ENCODE measurements at places on chromosomes 7 and 10.

DNA sequence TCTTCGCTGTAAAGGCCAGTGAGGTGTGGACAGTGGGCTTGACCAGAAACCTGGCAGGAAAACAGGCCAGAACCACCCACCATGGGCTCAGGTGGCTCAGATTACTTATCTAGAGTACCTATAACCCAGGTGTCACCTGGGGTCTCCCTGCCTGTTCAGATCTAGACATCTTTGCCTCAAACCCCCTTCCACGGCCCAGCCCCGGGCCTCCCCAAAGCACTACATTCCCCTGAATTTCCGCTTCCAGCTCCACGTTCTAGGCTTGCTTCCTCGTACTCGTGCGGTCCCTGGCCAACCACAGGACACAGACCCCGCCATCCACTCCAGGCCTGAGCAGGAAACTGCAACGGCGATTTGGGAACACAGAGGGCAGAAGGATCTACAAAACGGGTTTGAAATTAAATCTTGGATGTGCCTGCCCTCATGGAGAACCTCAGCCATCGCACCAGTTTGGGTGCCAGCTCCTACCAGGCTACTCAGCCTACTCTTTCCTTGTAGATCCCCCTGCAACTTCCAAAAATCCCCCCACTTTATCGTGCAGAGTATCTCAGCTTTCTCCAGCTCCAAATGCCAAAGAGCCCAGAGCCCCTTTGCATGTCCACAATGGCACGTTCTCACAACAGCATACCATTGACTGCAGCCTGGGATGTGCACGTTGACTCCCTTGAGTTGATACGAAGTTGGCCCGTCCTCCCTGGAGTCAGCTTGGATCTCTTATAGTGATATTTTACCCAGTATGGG is 62.7 kb upstream of the CACUL1 start:
- DNase-seq, result no peak

DNA sequence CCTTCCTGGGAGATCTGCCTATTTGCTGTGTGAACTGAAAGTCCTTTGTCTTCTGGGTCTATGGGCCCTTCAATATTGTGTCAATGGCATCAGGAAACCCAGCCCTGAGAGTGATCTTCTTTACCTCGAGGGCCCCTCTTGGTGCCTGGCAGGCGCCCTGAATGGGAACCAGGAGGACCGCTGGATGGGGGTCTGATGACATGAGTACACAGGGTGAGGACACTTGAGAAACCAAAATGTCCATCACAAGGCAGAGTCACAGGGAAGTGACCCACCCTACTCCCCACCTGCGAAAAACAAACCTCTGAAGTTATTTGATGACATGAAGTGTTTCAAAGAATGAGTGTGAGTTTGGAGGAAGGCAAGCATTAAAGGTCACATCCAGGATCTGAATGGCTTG is 17.3 kb downstream of the SFTPA1 start:
- DNase-seq, result no peak

GRCh38 chr7:7705318-7705717 is 13.1 kb downstream of the RPA3 start:
- DNase-seq, result no peak

DNA sequence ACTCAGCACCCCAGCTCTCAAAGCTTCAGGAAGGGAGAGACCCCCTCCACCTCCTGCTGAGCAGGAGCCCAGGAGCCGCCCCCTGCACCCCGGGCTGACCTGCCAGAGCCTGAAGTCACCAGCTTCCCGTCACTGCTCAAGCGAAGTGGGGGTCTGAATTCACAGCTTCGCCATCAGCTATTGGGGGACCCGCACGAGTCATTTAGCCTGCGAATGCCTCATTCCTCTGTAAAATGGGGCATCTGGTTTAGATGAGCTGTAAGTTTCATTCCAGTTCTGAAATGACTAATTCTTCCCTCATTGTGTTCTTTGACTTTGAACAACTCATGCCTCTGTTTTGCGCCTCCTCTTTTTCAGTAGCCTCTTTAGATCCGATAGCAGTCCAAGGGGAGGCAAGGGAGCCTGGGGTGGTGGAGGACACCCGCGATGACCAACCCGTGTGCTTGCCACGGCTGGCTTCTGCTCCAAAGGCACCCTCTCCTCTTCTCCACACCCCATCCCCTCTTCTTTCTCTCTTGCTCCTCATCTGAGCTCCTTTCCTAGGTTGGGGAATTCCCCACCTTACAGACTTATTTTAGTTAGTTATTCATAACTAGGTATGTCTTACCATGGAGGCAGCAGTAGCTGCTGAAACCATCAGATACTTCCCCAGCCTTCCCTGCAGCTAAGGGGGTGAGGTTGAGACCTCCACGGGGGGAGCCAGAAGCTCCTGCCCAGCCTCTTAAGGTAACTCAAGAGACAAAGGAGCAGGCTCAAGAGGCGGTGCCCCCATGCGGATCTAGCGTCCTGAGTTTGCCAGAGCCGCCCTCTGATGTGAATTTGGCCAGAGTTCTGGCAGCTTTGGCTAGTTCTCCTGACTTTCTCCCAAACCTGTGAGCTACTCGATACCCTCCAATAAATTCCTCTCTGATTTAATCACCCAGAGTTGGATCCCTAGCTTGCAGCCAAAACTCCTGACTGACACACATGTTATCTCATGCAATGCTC is 47.7 kb downstream of the RBM17 start:
- DNase-seq, result peak; percentile 78

DNA sequence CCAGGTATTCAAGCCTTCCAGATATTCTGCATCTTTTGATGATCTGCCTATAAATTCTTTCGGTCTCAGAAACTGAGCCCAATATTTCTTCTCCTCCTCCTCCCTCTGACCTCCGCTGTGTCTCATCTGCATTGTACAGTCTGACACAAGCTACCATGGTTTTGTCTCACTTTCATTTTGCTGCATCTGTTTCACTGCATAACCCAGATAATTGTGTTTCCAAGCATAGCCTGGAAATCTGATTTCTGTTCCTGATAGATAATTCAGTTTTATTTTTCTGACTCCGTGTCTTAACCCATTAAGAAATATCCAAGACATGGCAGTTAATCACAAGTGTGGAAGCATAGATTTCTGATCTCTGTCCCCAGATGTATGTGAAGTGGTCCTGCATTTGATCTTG is 374.2 kb upstream of the SEMA3A start:
- DNase-seq, result no peak

- DNase-seq, result no peak
Observed at GRCh38 chr7:136870866-136871487, 2.5 kb downstream of the CHRM2 start.

GRCh38 chr10:59623133-59624121 is 86.2 kb downstream of the SLC16A9 start:
- DNase-seq, result no peak

DNA sequence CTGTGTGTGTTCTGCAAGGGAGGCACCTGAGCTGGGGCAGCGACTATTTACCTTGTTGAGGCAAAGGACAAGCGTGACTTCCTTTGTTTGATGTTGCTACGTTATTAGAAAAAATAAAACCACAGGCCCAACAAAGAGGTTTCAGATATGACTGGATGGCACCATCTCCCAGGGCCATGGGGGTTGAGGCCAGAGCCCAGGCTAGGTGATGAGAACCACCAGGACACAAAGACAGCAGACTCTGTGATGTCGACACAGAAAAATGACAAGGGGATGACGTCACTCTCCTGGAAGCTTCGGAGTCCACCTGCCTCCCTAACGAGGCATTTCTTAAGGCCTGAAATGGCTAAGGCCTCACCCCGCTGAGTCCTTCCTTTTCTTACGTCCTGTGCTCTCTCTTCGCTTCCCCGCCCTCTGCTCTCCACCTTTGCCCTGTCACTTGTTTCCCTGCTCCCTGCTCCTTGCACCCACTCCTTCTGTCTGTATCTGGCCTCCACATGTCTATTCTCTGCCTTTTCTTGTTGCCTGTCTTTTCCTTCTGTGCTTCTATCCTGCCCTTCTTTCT is 83.0 kb upstream of the ADRB1 start:
- DNase-seq, result peak; percentile 34

DNA sequence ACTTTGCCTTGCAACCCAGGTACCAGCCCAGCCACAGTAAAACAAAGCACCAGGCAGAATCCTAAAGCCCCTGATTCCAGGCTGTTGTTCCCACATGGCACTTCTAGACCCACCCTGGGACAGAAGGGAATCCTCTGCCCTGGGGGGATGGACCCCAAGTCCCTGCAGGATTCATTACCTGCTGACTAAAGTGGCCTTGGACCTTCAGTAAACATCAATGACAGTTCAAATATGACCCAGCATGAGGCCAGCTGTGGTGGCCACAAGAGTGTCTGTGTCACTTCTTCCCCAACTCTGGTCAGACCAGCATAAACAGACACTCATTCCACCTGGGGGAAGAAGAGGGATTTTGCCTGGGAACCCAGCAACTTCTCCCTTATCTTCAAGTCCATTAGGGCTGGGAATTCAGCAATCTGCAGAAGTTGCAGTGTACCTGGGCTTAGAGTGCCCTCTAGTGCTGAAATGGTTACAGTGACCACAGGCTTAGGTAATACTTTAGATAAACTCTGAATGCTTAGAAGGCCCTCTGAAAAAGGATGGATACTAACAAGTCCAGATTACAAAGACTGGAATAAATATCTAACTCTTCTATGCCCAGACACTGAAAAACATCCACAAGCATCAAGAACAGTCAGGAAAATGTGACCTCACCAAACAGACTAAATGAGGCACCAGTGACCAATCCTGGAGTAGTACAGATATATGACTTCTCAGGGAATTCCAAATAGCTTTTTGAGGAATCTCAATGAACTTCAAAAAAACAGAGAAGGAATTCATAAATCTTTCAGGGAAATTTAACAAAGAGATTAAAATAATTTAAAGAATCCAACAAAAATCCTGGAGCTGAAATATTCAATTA is 108.5 kb upstream of the TMEM168 start:
- DNase-seq, result peak; percentile 47

GRCh38 chr7:44307301-44307900 is 18.0 kb downstream of the CAMK2B start:
- DNase-seq, result peak; percentile 52

GRCh38 chr7:76383089-76383944 is 24.5 kb upstream of the YWHAG start:
- no peak for DNase-seq

- peak; percentile 4 for DNase-seq
Observed at GRCh38 chr7:115476671-115477181, 553.8 kb downstream of the TFEC start.

DNA sequence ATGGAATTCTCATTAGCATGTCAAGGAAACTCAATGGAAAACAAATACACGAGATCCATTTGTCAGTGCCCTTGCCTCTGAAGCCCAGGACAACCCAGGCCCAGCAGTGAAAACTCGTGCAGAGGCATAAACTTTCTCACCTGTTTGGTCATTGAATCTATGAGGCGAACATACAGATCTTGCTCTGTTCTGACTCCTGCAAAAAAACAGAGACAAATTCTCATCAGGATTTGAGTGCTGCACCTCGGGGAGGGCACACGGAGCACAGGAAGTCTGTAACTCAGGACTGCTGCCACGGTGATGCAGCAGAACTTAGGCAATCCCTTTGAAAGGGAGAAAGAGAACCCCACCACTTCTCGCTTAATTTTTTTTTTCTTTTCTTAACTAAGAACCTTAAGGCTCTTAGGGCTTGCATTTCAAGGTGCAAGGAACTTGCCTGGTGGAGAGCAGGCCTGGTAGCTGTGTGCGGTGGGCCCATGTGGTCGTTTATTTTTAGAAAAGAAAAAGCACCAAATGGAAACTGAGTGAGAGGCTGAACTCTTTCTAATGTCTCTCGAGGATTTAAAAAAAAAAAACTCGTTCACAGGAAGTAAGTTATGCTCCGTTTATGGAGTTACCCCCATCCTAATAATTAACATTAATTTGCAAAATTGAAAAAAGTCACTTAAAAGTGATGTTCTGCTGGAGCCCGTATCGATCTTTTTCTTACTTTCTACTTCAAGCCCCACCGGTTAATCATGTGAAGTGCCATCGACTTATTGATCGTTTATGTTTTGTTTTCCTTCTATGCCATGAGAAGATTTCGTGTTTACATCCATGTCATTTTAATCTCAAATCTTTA is 1.8 kb downstream of the EBF3 start:
- no peak for DNase-seq

DNA sequence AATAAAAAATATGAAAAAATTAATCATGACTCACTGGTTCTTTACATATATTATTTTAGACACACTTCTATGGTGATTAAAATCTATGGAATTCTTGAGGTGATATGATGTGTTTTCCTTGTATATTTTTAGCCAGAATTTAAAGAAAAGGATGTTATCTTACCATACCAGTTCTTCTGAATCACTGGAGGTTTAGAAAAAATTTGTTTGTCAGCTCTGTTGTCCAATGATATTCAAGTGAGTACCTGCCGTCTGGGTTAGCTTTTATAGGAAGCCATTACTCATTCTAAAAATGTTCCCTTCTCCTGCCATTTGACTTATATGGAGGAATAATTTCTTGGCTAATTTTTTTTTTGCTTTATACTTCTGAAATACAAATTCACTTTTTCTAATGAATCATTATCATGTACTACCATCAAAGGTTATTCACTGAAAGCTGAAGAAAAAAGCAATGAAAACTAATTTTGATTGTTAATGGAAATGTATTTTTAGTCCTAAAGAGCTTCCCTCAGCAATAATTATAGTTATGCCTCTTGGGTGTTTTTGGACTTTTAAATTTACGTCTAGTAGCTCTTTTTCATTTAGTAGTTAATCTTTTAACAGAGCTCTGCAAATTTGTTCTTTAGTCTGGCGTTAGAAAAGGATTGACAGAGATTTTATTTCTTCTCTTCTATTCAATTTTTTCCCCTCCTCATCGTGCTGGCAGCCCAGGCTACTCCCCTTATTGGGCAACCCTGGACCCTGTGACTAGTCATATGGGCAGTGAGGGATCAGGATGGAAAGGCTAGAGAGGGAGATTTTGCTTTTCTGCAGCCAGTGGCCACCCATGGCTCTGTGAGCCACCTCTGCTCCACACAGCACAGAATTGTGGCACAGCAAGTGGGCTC is 434.2 kb downstream of the LRMDA start:
- DNase-seq, result no peak
